Foreskin melanocyte (primary cell): ENCODE measurements at places on chromosomes 3 and 15.

DNA sequence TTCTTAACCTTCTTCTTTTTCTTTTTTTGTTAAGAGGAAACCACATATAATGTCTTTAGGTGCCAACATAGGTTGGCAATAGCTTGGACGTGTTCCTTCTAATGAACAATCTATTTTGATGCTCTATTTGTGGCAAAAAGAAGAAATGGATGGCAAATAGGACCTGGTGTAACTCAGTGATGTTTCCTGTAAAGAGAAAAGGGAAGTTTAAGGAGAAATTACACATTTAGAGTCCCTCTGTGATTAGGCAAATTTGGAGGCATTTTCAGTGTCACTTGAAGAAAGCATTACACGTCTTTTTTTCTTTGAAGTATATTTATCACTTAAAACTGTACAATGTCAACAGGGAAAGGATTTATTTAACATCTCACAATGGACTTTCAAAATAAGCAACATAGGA is 327.1 kb downstream of the ZIC1 start:
- no peak for DNase-seq

DNA sequence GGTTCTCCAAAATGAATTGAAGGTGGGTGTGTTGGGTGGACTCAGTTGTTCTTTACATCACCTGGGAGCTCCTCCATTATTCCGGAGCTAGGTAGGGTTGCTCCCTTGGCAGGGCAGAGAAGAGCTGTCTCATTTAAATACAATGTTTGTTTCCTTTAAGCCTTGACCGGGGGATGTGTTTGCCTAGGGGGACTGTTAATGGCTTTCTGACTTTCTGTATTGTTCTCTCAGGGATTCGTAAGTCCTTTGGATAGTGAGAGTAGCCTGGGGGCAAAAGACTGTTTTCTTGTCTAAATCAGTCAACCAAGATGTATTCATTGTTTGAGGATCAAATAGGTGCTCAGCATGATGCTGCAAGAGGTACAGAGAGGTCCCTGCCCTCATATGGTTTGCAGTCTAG is 71.1 kb downstream of the CDAN1 start:
- DNase-seq = no peak

GRCh38 chr3:182485301-182485700 is 308.0 kb upstream of the ATP11B start:
- peak; percentile 63 for DNase-seq

- no peak for DNase-seq
Measured at GRCh38 chr15:32872621-32873283, 154.9 kb downstream of the GREM1 start.

GRCh38 chr3:112782491-112782890 is 64.2 kb downstream of the CD200R1L start:
- DNase-seq = no peak

- no peak for DNase-seq
Measured at GRCh38 chr15:34011481-34011880, 27.5 kb downstream of the AVEN start.

GRCh38 chr3:73622091-73622805 is 2.5 kb downstream of the PDZRN3 start:
- DNase-seq = no peak

GRCh38 chr3:180680097-180680430 is 775 bp upstream of the CCDC39 start:
- DNase-seq = no peak

GRCh38 chr15:74795966-74796625 is 14.2 kb downstream of the CSK start:
- no peak for DNase-seq

GRCh38 chr3:183265157-183265642 is 12.1 kb downstream of the B3GNT5 start:
- DNase-seq = no peak

DNA sequence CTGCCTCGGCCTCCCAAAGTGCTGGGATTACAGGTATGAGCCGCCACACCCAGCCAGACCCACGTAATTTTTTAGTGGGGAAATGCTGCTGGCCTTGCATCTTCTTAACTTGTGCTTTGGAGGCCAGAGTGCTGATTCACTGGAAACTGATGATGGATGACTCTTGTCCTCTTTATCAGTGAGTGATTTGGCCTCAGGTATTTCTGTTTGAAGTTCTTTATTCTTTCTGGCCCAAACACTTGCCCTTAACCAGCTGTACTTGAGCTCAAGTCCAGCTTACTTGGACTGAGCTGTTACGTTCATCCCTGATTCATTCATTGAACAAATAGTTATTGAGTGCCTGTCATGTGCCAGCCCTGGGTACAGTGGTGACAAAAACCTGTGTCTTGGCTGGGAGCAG is 4.2 kb downstream of the PTPN23 start:
- DNase-seq = no peak

DNA sequence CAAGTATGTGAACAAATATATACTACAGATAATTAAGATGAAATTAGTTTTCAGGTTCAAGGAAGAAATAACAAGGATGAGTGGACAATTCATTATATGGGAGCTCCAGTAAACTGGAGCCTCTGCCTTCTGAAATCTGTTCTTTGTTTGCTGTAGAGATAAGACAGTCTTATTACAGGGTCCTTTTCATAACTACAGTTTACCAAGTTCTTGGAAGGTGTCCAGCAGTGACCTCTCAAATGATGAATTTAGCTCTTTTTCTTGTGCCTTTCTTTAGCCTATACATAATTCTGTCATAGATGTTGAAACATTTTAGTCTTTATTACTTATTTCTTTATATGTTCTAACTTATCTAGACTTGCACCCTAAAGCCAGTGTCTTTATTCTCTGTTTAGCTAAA is 89.7 kb upstream of the GBE1 start:
- peak; percentile 67 for DNase-seq

- DNase-seq = peak; percentile 10
Measured at GRCh38 chr15:57994221-57995049, 71.1 kb downstream of the ALDH1A2 start.

GRCh38 chr3:4687167-4687566 is 194.0 kb downstream of the ITPR1 start:
- DNase-seq = peak; percentile 49

- DNase-seq = no peak
Measured at GRCh38 chr15:77525400-77525811, 104.7 kb downstream of the HMG20A start.

- DNase-seq = no peak
Measured at GRCh38 chr15:35054380-35054779, 30.7 kb downstream of the NANOGP8 start.

GRCh38 chr3:124256599-124256998 is 264.7 kb upstream of the ROPN1 start:
- no peak for DNase-seq

GRCh38 chr3:47661121-47661752 is 82.6 kb upstream of the CSPG5 start:
- DNase-seq = no peak

DNA sequence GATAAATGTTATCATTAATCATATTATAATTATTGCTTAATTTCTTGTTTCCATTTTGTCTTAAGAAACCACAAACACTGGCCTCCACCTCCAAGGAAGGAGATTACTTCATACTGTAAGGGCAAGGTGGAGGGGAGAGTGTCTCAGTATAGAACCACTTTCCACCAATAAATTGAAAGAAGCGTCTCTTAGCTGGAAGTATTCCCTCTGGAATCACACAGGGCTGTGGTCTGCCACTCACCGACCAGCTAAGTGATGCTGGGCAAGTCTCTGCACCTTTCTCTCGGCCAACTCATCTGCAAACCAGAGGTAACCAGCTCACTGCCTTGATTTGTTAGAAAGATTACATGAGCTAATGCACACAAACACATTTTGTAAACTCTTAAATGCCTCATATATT is 63.1 kb downstream of the EIF4E3 start:
- DNase-seq = no peak
